ENCODE measurements at places on chromosomes 2 and 18.

GRCh38 chr2:10017313-10017941 lies 25.9 kb upstream of the KLF11 start:
- DNase-seq: no peak

DNA sequence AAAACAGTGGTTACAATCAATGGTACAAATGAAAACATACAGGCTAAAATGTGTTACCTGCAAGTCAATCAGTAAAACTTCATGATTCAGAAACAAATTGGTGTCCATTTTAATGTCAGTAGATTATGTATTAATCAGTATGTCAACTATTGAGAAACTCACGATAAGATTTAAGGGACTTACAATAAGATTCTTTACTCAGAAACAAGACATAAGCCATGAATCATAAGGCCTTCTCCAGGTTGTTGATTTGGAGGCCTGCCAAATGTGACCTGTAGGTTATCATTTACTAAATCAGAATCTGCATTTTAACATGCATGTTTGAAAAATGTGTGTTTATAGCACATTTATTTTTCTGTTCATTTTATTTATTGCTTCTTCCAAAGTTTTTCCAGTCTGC lies 623.1 kb downstream of the CCDC85A start:
- DNase-seq: no peak

- no peak for DNase-seq
These were observed 37.3 kb downstream of the USP34 start for GRCh38 chr2:61433606-61434005.

GRCh38 chr2:16262526-16263178 lies 322.3 kb downstream of the MYCN start:
- DNase-seq: no peak

DNA sequence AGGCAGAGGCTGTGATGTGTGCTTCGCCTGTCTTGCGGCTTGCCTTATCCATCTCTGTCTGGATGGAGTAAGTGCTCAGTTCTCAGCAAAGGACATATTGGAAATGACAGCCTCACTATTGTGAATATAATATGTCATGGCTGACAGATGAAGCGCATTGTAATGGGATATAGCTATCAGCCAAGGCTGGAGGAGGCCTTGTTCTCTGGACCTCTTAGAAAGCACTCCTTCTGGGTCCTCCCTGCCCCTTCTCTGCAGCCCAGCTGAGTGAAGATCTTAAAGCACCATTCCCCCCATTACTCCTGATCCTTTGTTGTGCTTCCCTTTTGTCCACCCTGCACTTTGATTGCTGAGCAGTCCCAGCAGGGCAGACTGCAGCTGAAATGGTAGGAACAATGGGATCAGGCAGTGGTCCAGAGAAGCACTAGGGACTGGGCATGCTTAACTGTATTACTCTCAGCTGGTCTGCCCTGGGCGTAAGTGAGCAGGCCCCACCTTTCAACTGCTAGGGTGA lies 265.3 kb downstream of the SETBP1 start:
- DNase-seq: no peak

DNA sequence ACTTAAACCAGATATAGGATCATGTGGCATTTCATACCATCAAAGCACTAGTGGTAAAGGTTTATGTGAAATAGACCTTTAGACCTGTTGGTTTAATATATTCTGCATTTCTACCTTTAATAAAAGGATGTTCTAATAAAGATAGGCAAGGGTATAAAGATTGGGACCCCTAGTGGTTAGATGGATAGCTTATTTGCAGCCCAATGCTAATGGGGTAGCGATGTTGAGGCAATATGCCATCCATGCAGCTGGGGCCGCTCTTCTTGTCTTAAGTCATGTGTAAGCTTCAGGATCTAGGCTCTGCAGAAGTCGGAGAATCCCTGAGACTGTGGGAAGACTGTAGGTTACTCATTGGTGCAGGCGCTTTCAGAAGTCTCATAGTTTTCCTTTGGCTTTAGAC lies 114.9 kb downstream of the ICOS start:
- no peak for DNase-seq

GRCh38 chr2:3754280-3754679 lies 50.9 kb downstream of the DCDC2C start:
- DNase-seq: no peak

GRCh38 chr2:96329456-96329855 lies 4.3 kb downstream of the ITPRIPL1 start:
- DNase-seq: no peak

DNA sequence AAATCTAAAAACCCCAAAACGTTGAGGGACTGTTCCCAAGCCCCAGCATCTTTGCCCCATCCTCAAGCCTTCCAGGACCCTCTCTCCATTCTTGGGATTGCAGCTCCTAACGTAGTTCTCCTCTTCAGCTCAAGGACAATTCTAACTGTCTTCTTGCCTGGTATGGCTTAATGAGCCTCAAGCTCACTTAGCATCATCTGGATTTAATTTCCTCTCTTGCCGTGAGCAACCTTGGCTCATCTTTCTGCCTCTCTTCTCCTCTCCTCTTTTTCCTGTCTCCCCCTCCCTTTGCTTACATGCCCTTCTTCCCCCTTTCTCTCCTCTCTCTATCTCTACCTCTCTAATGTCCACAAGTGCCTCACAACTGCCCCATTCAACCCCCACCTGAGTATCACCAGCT lies 44.2 kb downstream of the TACR1 start:
- DNase-seq: no peak

GRCh38 chr2:10337449-10338269 lies 35.0 kb downstream of the HPCAL1 start:
- DNase-seq: no peak

DNA sequence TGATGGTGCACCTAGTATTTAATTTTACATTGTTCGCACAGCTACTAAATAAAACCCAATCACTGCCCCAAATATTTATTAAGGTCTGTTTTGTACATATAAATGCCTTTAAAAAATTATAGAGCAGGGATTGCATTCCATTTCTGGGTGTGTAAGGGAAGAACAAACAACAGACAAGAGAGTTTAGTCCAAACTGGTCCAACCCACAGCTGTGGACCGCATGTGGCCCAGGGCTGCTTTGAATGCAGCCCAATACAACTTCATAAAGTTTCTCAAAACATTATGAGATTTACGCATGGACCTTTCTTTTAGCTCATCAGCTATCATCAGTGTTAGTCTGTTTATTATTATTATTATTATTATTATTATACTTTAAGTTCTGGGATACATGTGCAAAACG lies 114.8 kb upstream of the LRATD1 start:
- no peak for DNase-seq

DNA sequence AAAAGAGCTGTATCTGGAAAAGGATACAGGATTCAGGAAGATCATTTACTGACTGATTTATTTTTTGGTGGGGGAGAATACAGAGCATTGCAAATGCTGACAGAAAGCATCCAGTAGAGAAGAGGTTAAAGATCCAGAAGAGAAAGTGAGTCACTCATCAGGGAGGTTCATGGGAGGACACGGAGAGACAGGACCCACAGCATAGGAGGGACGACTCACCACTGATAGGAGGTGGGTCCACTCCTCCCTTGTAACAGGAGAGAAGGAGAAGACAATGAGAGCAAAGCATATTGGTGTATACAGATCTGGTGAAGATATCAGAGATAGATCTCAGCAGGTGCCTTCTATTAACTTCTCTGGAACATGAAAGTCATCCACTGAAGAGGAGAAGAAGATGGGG lies 142.4 kb upstream of the AQP4 start:
- DNase-seq: no peak

DNA sequence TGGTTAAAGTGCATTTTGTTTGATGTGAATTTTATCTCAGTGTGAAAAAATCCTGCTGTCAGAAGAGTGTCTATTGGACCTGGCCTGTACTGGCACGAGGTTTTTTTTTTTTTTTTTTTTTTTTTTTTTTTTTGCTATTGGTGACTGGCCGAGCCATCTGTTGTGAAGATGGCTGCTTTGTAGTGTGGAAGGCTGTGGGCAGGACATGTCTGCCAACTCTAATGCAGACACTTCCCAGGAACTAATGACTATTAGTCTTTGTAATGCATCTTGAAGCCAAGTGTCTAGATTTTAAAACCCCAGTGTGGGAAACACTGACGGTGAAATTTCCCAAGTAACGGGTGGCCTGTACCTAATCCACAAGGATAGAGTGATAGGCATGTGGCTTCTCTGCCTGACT lies 34.3 kb downstream of the ZAP70 start:
- DNase-seq: no peak
